ENCODE measurements at places on chromosomes 4 and X.

DNA sequence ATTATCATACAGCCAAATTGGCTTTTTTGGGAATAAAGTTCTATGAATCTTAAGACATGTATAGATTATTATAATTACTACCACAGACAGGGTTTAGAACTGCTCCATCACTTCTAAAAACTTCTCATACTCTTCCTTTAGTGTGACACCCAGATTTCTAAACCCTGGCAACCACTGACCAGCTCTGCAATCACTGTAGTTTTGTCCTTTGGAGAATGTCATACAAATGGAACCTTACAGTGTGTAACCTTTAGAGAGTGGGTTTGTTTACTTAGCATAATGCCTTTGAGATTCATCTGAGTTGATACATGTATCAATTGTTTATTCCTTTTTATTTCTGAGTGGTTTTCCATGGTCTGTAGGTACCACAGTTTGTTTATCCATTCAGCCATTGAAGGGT is 95.0 kb downstream of the TMEM164 start:
- DNase-seq, result no peak

- no peak for DNase-seq
Observed at GRCh38 chrX:66008328-66008970, 31.4 kb downstream of the VSIG4 start.

DNA sequence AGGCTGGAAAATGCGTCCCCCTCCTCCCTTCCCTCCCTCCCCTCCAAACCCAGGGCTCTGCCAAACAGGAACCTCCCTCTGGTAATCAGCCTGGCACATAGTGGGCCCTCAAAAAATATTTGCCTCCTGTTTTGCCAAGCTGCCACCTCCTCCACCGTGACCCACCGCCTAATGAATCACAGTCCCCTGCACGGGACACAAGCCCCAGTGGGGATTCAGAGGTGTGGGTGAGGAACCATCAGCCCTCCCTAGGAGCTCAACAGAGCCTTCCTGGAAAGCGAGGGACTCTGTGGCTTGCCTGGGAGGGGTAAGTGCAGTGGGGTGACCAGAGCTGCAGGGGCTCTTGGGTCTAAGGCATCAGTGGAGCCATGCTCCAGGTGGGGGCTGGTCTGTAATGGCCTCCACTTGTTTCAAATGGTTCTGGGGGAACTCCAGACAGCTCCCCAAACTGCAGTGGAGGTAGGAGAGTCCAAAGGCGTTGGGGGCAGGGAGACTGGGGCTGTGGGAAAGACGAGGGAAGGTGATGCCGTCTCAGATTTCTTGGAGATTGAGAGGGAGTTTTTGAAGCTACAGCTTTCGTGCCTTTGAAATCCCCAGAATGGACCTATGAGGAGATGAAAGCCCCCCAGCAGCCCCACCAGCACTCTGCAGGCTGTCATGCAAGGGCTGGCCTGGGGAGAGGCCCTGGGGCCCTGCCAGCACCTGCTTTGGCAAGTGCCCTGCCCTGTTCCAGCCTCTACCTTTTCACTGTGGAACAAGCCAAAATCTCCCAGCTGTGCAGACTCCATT is 1.0 kb upstream of the PPP2R2C start:
- no peak for DNase-seq

DNA sequence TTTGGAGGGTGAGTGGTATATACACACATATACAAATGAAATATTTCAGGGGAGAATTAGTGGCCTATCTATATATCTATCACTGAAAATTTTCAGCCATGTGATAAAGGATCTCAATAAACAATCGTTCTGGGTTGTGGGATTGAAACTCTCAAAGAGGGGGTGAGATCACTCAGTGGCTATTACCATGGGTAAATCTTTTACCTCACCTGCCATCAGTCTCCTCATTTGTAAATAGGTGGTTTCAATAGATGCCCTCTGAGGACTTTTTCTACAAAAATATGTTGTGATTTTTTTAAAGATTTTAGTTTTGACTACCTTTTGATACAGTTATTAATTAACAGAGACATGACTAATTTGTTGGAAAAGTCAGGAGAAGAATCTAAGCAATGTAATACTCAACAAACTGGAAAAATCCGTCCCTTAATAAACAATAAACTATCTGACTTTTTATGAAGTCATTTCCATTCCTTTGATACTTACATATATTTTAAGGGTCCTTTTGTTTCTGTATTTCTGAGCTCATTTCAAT is 192.8 kb downstream of the MAD2L1 start:
- DNase-seq, result no peak

DNA sequence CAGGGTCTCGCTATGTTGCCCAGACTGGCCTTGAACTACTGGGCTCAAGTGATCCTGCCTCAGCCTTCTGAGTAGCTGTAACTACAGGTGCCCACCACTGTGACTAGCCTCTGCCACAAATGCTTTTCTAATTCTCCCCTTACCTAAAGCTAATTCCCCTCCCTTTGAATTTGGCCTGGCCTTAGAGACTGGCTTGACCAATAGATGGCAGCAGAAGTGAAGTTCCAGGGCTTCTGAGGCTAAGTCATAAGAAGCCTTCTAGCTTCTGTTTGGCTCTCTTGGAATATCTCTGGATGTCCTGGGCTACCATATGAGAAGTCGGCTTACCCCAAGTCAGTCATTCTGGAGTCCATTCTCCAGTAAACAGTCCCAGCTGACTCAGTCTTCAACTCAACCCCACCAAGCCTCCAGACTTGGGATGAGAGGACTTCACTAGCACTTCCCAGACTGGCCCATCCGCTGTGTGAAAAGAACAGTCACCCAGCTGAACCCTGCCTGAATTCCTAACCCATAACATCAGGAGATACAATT is 61.0 kb downstream of the HPRT1 start:
- no peak for DNase-seq

DNA sequence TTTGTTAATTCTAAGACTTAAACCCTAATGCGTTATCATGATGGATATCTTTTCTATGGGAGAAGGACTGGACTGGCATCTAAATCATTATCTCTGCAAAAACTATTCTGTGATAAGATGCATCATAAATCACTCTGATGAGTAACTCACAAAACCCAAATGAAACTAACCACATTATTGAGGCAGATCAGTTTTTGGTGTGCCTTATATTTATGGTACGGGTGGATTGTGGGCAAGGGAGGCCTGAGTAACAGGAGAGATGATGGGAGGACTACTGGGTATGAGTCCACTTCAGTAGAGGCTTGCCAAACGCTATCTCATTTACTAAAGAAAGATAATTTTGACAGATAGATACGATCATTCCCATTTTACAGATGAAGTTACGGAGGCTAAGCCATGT is 66.4 kb upstream of the GUCY1A1 start:
- no peak for DNase-seq

Data from HuH-7.5 (cell line).